ENCODE measurements at places on chromosomes 11 and 22.

- no peak for DNase-seq
These were observed 126.1 kb downstream of the DSCAML1 start for GRCh38 chr11:117670924-117671323.

GRCh38 chr11:86793307-86793706 is 7.0 kb upstream of the PRSS23 start:
- DNase-seq, result no peak

DNA sequence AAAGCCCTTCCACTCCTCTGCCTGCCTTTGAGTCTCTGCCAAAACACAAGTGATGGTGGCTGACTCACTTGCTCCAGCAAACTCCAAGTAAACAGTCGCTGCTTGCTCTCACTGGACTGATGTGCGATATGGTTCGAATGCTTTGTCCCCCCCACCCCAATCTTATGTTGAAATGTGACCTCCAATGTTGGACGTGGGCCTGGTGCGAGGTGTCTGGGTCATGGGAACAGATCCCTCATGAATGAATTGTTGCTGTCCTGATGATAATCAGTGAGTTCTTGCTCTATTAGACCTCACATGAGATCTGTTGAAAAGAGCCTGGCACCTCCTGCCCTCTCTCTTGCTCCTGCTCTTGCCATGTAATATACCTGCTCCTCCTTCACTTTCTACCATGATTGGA is 747.9 kb downstream of the OPCML start:
- no peak for DNase-seq

GRCh38 chr22:42287174-42287890 is 16.9 kb upstream of the TCF20 start:
- DNase-seq, result no peak

- DNase-seq, result no peak
These were observed 851.1 kb upstream of the RAG2 start for GRCh38 chr11:37449146-37449545.

- DNase-seq, result no peak
These were observed 31.5 kb upstream of the PDE2A start for GRCh38 chr11:72705442-72706365.

DNA sequence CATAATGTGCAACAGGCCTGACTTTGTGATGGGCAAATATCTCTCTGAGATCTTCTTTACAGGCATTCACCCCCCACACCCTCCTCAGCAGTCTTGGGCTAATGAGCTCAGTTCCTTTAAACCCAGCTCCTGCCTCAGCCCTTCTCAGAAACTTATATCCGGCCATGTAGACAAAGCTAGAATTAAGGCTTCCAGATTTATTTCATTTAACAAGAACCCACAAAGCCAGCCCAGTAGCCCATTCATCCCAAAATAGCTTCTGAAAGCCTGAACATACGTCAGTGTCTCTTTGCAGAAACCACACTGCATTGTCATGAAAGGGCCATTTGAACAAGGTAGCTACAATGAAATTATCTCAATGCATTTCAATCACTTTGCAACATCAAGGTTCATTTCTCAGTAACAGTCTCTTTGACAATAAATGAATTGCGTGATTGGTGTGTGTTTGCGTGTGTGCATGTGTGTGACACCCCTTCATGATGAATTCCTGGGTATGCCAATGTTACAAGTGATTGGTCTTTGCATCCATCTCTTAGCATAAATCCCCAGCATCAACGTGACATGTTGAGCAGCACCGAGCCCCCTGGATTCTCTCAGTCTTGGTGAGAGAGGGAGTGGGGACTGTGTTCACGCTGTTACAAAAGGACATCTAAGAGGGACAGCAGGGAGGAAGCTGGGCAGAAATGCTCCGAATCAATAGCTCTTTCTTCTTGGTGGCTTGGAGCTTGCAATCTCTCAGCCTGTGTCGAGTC is 299.6 kb downstream of the KIRREL3 start:
- DNase-seq, result no peak

DNA sequence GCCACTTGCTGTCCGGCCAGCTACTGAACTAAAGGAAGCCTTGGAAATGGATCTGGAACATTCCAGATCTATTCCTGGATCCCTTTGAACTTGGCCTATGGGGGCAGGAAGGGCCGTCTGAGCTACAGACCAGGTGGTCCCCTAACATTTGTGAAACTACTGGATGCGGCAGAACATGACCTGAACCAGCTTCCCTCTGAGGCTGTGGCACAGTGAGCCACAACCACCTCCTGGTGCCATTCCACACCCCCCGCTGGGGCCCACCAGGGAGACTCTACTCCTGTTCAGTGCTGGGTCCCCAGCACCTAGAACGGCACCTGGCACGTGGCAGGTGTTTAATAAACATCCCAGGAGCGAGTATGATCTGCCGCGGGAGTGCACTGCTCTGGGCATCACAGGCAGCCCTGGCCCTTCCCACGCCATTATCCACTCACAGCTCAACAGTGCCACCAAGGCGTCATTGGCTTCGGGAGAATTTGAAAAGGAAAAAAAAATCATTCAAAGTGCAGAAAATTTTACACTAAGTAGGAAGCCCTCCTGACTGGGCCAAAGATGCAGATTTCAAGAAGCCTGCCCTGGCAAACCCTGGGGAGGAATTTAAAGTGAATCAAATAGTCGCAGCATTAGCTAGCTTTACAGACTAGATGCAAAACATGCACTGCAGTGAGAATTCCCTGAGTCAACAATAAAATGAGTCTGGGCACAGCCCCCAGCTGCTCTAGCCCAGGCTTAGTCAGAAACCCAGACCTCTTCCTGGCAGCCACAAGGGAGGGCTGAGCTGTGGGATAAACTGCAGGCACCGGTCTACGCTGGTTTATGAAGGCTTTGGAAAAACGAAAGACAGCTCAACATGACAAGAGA is 14.3 kb upstream of the EFCAB6 start:
- no peak for DNase-seq

- DNase-seq, result no peak
These were observed 277.3 kb upstream of the FAT3 start for GRCh38 chr11:91947215-91947820.

DNA sequence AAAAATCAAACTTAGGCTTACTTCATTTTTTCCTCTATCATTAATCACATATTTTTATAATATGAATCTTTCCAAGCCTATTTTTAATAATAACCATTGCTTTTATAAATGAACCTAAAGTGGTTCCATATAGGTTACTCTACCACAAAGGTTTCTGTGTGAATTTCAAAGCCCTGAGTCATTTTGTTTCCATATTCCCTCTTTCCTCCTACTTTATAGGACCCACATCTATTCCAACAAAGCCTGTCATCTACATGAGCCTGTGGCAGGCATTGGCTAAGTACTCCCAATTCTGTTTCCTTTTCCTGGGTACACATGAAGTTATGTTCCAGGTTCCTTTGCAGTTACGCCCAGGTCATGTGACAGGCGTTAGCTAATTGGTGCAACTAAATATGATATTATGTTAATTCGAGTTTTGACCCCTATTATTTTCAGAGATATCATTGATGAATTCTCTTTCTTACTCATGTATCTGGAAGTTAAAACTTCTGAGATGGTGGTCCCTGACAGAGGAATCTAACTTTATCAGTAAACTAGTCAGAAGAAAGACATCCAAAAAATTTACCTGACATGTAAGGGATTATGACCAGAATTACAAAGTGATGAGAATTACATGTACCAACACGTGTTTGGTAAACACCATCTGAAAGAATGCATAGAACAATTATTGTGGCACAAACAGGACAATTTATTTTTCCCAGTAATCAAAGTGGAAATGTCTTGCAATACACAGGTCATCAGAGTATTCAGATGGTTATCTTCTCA is 1264.0 kb upstream of the CNTN5 start:
- DNase-seq, result no peak

DNA sequence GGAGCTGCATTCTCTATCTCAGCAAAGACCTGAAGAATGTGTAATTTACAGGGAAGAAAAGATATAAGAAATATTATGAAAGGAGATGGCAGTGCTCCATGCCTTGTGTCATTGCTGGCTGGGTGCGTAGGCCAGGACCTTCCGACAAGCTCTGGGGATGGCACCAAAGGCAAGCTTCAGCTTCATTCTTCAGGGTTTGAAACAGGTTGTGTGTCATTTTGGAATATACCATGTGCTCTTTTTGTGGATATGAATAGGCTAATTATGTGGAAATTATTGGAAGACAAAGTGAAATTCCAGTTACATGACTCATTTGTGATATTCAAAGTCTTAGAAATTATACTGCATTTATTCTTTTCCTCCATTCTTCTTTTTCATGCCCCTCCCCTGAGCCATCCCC is 5.7 kb upstream of the KIRREL3 start:
- DNase-seq, result no peak

DNA sequence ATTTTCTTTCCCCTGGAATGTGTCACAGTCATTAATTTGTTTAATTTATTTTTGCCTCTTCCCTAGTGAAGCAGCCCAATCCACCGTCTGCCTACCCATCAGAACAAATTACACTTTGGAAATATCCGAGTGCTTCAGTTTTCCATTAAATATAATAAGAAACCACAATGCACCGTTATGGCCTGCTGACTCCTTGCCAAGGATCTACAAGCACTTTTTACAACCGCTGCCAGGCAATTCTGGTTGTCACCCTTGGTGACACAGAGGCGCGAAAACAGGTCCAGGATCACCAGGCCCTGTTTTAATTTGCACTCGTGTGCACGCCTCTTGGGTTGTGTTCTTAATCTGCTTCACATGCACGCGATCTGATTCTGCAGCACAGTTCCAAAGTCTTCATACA is 43.9 kb downstream of the KIRREL3 start:
- no peak for DNase-seq

GRCh38 chr11:77140231-77140851 is 12.3 kb downstream of the MYO7A start:
- DNase-seq, result no peak

DNA sequence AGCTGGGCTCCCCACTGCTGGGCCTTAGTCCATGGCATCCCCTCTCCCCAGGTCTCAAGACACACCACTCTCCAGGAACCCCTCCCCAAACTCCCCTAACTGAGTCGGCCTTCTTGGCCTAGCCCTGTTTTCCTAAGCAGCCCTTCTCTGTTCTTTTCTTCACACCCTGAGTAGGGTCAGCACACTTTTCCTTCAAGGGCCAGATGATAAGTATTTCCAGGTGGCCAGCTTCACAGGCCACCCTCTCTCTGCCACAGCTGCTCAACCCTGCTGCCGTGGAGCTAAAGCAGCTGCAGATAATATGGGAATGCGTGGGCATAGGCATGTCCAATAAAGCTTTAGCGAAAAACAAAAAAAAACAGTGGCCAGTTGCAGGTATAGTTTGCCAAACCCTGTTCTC is 24.1 kb downstream of the DGCR2 start:
- DNase-seq, result no peak

DNA sequence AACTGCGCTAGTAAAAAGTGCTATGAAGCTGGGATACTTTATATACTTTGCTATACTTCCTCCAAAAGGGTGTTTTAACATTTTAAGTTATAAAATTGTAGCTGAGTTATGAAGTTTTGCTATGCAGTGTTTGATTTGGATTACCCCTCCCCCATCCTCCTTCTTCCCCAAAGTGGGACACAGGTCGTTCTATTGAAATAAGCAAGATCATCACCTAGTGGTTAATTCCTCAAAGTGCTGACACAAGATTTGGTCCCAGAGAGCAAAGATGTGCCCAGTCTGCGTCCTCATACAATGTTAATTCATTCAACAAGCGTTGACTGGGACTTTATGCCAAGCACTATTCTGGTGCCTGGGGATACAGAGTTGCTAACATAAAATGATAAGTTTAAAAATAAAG is 78.5 kb downstream of the SPON1 start:
- DNase-seq, result no peak

DNA sequence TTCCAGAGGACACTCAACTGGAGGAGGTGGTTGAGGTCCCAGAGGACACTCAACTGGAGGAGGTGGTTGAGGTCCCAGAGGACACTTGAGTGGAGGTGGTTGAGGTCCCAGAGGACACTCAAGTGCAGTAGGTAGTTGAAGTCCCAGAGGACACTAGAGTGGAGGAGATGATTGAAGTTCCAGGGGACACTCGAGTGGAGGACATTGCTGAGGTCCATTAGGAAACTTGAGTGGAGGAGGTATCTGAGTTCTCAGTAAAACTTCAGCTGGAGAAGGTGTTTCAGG is 39.7 kb downstream of the ZNF195 start:
- DNase-seq, result no peak

DNA sequence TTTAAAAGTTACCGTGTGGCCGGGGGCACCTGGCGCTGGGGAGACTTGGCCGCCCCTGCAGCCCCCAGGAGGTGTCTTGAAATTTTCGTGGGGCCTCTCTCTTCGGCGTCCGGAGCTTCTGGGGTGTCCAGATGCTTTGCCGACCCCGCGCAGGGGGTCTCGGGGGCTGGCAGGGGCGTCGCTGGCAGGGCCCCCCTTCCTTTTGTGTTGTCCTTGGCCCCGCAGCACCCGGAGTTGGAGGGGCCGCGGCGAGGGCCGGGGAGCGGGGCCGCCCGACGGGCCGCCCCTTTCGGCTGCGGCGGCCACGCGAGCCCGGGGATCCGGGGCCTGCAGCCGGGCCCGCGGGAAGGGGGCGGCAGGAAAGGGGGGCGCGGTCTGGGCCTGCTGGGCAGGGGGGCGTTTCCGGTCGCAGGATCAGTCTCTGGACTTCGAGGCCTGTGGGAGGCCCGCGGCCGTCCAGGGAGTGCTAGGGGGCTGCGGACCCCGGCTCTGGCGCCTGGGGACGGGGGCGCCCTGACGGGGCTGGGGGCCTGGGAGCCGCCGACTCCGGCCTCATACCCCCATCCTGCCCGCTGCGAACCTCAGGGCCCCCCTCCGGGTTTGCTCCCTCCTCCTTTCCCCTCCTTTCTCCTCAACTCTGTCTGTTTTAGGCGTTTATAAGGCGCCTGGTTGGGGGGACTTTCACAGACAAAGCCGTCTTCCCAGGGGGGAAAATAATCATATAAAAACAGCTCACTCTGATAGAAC is 869 bp downstream of the ZC3H7B start:
- DNase-seq, result no peak

DNA sequence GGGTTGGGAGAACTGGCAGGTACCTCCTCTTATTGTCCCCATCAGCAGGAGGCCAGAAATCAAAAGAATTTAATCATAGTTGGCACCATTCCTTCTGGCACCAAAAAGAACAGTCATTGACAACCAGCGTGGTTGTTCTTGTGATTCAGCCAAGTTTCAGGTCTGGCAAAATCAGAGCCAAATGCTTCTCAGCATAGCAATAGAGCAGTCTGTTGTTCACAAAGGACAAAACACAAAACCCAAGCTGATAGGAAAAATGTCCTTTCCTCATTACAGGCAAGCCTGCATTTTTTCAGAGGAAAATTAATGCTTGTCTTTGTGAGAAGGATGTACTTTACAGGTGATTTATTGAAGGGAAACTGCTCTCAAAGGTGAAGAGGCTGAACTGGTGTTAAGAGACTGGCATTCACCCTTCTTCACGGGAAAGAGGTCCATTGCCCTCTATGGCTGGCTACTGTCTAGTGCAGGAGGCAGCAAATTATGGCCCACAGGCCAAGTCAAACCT is 241.8 kb upstream of the ARHGAP42 start:
- DNase-seq, result no peak

DNA sequence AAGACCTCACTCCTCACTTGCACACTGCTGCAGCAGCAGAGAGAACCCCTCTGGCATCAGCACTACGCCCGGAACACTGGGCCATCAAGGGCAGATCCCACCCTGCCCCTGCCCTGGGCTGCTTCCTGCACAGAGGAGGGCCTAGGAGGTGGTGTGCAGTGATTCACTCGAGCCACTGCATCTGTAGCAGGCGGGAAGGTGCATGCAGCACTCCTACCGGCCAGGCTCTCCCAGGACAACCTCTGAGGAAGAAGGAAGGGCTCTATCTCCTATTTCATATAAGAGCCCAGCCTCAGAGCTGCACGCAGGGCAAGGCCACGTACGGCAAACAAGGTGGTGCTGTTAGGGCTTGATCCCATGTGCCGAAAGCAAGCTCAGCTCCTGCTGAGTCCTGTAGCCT is 14.2 kb downstream of the RANGAP1 start:
- DNase-seq, result no peak

Data from vagina (tissue), 2 donors.